ENCODE measurements at places on chromosomes 12 and 14.

GRCh38 chr14:99819514-99819913, 26.3 kb downstream of the EML1 start:
- no peak for DNase-seq

DNA sequence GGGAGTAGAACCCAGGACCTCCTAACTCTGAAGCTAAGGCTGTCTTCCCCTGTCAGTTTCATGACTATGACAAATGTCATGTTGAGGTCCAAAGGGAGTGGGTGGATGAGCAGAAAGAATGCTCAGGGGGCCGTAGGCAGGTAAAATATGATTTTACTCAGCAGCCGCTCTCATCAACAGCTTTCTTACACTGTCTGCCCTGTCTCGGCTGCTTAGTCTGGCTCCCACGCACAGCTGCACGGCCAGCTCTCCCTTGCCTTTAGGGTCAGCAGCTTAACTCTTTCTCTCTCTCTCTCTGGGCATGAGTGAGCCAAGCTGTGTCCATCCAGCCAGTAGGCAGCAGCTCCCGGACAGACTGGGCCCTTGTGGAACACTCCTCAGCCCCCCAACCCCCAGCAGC, 95.2 kb downstream of the GCH1 start:
- no peak for DNase-seq

- peak; percentile 2 for DNase-seq
These were observed 6.9 kb upstream of the TUBA1A start for GRCh38 chr12:49195736-49196135.

- DNase-seq = no peak
These were observed 100.1 kb downstream of the PAH start for GRCh38 chr12:102816816-102817434.

DNA sequence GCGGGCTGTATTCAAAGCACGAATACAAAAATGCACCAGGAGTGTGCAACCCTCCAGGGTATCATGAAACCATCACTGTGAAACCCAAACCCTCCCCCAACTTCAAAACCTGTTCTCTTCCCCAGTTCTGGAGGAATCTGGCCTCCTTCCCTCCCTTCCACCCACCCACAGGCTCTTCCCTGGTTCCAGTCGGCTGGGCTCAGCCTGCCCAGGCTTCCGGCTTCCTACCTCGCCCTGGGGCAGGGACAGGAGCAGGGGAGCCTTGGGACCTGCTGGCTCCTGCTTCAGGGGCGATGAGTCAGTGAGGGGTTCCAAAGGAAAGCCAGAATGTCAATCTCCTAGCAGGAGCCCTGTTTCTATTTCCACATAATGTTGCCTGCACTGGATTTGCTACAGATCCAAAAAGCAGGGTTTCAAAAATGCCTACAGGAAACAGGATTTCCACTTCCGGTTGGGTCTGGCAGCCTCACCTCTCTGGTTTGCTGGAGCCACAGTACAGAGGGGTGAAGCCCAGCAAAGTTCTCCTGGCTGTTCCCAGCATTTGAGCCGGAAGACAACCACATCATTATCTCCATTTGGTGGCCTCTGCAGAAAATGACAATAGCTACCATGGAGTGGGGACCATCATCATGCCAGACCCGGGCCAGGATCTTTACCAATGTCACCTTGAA, 278.3 kb downstream of the DPF3 start:
- no peak for DNase-seq

Measured in Caco-2 (cell line).